ENCODE measurements at places on chromosomes 7 and 10. TPM values are rescaled to one million over a fixed set of nuclear protein-coding genes. Genes with fewer than 3 reads are reported as not detected.

The ADAM12 gene
- total RNA-seq: 0.30 TPM

The TMEM26 gene
- total RNA-seq: 0.50 TPM

DNA sequence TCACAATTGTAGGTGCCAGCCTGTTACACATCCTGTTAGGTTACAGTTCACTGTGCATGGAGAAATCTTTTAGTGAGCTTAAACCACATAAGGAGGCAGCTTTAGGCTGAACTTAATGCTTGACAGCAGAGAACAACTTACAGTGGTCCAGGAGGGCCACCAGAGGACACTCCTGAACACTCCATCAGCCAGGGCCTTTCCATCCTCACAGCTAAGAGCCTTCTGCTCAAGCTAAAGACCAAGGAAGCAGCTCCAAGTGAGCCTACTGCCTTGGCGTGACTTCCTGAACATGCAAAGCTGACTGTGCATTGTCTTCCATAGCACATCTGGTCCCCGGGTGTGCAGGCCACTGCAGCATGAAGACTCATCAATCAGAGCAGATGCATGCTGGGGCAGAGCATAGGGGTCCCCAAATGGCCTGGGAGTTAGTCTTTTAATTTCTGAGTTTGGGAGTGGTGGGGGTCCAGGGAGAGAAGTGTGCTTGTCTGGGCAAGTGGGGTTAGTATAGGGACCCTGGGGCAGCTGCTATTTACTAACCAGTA lies 105.0 kb downstream of the ZNF248 start:
- no peak overlapping the region for H3K4me3 ChIP-seq
- DNase-seq: no peak
- H3K27ac ChIP-seq: no peak overlapping the region
- no peaks in the 10 kb centered on the region for H3K27me3 ChIP-seq
- H3K36me3 ChIP-seq: no peaks in the 10 kb centered on the region
- H3K4me1 ChIP-seq: no peaks in the 10 kb centered on the region

DNA sequence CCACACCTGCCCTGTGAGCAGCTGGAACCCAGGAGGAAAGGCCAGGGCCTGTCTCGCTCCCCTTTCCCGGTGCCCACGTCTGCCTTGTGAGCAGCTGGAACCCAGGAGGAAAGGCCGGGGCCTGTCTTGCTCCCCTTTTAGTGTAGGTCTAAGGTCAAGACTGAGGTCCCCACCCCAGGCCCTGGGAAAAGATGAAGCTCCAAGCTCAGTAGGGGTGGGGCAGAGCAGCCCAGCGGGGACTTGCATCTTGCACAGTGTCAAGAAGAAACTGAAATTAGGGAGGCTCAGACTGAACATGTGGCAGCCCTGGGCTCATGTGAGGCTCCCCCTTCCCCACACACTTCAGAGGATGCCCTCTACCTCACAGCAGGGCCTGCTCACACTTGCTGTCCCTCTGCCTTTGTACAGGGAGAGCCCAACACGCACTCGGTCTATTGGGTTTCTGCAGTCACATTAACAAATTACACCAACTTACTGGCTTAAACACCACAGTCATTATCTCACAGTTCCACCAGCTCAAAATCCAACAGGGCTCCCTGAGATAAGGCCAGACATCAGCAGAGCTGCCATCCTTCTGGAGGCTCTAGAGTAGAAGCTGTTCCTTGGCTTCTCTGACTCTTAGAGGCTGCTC lies 12.4 kb downstream of the POLL start:
- peaks cover 2% of the 10 kb centered on the region for H3K4me1 ChIP-seq
- H3K27me3 ChIP-seq: no peaks in the 10 kb centered on the region

DNA sequence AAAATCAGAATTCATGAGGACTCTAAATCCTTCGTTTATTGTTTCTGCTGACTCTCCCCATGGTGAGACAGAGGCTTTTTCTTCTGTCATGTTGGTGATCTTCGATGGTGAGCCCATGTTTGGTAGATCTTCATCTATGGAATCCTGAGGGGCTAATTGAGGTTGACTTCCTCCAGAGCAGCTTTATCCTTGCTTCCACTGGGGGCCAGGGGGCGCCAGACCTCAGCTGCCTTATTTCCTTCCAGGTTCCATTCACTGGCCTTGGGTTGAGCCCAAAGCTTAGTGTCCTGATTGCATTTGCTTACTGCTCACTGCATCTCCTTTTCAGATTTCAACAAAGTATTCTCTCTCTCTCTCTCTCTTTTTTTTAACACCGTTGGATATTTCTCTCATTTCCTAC lies 80.7 kb downstream of the GCC1 start:
- H3K27me3 ChIP-seq: no peaks in the 10 kb centered on the region
- H3K36me3 ChIP-seq: no peaks in the 10 kb centered on the region
- DNase-seq: peak; percentile 20
- H3K27ac ChIP-seq: no peak overlapping the region

DNA sequence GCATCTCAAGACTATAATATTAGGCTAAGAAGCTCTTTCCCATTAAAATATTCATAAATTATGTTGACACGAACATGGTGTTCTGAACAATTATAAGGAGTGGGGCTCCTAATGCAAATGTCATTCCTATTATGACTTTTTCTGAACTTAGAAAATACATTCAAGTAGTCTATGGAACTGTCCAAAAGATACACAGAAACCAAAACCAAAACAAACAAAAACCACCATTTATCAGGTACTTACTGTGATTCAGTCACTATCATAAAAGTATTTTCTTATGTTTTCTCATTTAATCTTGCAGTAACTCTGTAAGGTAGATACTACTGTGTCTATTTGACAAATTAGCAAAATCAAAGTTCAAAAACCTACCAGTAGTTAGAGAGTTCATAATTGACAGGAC lies 406.8 kb downstream of the GFRA1 start:
- H3K27me3 ChIP-seq: no peaks in the 10 kb centered on the region
- H3K4me1 ChIP-seq: no peaks in the 10 kb centered on the region
- H3K27ac ChIP-seq: no peak overlapping the region
- H3K4me3 ChIP-seq: no peak overlapping the region
- H3K36me3 ChIP-seq: no peaks in the 10 kb centered on the region

- H3K4me1 ChIP-seq: no peaks in the 10 kb centered on the region
- H3K27me3 ChIP-seq: no peaks in the 10 kb centered on the region
- no peaks in the 10 kb centered on the region for H3K36me3 ChIP-seq
These were observed 9.9 kb upstream of the TEX36 start for GRCh38 chr10:125692601-125693523.

GRCh38 chr10:66353422-66353821 lies 572.4 kb upstream of the LRRTM3 start:
- no peak overlapping the region for H3K27ac ChIP-seq
- no peak overlapping the region for H3K4me3 ChIP-seq
- no peaks in the 10 kb centered on the region for H3K36me3 ChIP-seq
- H3K27me3 ChIP-seq: no peaks in the 10 kb centered on the region
- DNase-seq: no peak

DNA sequence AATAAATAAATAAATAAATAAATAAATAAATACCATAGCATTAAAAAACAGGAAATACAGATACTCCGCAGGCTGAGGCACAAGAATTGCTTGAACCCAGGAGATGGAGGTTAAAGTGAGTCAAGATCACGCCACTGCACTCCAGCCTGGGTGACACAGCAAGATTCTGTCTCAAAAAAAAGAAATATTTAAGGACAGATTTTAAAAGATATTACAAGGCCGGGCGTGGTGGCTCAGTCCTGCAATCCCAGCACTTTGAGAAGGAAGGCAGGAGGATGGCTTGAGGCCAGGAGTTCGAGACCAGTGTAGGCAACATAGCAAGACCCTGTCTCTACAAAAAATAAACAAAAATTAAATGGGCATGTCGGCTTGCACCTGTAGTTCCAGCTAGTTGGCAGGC lies 17.5 kb upstream of the SNX8 start:
- H3K27me3 ChIP-seq: no peaks in the 10 kb centered on the region
- H3K36me3 ChIP-seq: no peaks in the 10 kb centered on the region
- no peak overlapping the region for H3K4me3 ChIP-seq
- H3K27ac ChIP-seq: no peak overlapping the region
- DNase-seq: no peak
- H3K4me1 ChIP-seq: no peaks in the 10 kb centered on the region

DNA sequence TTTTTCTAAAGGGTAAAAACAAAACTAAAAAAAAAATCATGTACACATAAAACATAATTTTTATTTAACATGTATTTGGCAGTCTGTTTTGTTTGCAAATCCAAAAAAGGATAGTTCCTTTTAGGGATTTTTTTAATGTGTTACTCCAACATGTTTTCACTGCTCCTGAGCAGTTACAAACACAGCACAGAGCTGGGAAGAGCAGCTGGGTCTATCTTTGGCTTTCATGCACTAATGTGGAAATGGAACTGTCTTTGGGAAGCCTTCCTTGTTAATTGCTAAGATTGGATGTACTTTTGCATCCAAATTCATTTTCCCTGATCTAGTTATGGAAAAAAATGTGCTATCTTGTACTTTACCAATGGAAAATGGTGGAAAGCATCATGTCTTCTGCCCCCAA lies 1035.1 kb downstream of the CNTNAP2 start:
- no peaks in the 10 kb centered on the region for H3K4me1 ChIP-seq
- H3K36me3 ChIP-seq: no peaks in the 10 kb centered on the region
- no peaks in the 10 kb centered on the region for H3K27me3 ChIP-seq
- no peak for DNase-seq
- no peak overlapping the region for H3K27ac ChIP-seq

GRCh38 chr7:99409192-99409572 lies 413 bp downstream of the BUD31 start:
- peak overlapping the region; percentile 90 for H3K4me3 ChIP-seq
- H3K36me3 ChIP-seq: peaks cover 8% of the 10 kb centered on the region
- peaks cover 12% of the 10 kb centered on the region for H3K4me1 ChIP-seq
- H3K27ac ChIP-seq: peak overlapping the region; percentile 88
- DNase-seq: no peak
- no peaks in the 10 kb centered on the region for H3K27me3 ChIP-seq

DNA sequence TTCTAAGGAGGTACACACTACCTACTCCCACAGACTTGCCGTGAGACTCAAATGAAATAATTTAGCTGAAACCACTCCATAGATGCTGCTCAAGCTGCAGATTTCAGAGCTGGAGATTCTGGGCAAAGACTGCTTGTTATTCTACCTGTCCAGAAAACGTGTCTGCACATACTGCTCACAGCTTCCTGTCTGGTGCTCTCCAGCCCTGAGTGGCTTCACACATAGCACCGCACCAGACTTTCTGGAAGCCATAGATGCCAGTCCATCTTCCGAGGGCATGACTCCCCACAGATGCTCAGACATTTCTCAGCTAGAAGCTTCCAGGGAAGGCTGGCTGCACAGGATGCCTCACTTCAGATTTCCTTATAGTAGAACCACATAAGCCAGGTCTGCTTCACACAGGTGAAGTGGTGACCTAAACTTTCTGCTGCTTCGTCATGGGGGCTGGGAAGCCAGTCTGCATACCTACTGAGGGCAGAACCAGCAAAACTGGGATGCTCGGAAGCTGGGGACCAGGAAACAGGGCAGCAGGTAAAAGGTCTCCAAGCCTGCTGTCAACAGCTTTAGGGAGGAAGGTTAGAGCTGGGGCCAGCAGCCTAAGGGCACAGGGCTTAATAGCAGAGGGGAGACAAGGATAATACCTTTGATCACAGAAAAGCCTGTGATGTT lies 18.2 kb downstream of the CCDC6 start:
- H3K27me3 ChIP-seq: no peaks in the 10 kb centered on the region
- no peaks in the 10 kb centered on the region for H3K4me1 ChIP-seq
- no peaks in the 10 kb centered on the region for H3K36me3 ChIP-seq
- no peak overlapping the region for H3K4me3 ChIP-seq
- DNase-seq: no peak

DNA sequence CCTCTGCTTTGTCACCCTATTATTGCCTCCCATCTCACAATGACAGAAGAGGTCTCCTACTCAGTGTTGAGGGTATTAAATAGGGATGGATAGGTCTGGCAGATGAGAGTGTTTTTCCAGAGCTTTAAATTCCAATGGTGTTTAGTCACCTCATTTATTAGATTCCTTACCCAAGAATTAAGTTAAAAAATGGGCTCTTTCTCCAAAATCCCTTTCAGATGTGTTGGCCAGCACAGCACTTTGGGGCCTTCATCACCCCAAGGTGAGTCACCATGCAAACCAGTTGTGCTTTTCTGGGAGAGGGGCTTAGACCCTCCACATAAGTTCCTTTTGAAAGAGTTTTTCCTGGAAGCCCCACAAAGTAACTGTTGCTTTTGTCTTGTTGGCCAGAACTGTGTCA lies 78.4 kb downstream of the CYP26A1 start:
- no peaks in the 10 kb centered on the region for H3K27me3 ChIP-seq
- H3K27ac ChIP-seq: no peak overlapping the region
- H3K36me3 ChIP-seq: no peaks in the 10 kb centered on the region
- no peaks in the 10 kb centered on the region for H3K4me1 ChIP-seq

GRCh38 chr7:110677405-110677804 lies 413.5 kb upstream of the LRRN3 start:
- no peaks in the 10 kb centered on the region for H3K4me1 ChIP-seq
- no peak for DNase-seq
- H3K4me3 ChIP-seq: no peak overlapping the region
- no peaks in the 10 kb centered on the region for H3K36me3 ChIP-seq

DNA sequence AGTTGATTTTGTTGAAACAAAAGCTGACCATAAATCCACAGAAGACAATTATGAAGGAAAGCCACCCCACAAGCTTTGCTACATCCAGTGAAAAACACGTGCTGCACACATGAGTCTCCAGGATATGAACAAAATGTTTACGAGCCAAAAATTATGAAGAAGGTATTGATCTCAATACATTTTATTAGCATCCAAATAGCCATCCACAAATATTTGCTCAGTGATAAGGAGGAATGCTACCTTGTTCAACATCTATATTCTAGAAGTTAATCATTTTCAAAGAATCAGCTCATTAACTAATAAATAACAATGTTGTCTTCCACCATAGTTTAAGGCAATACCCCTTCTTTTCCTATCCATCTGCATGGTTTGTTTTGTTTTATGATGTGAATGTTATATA lies 42.7 kb downstream of the CALML3 start:
- no peak overlapping the region for H3K4me3 ChIP-seq
- no peaks in the 10 kb centered on the region for H3K27me3 ChIP-seq
- no peaks in the 10 kb centered on the region for H3K4me1 ChIP-seq
- no peak overlapping the region for H3K27ac ChIP-seq

GRCh38 chr10:96229568-96230030 lies 41.8 kb downstream of the BLNK start:
- peaks cover 4% of the 10 kb centered on the region for H3K36me3 ChIP-seq
- DNase-seq: peak; percentile 89
- H3K27ac ChIP-seq: peak overlapping the region; percentile 29
- H3K4me3 ChIP-seq: no peak overlapping the region
- H3K4me1 ChIP-seq: no peaks in the 10 kb centered on the region
- no peaks in the 10 kb centered on the region for H3K27me3 ChIP-seq

DNA sequence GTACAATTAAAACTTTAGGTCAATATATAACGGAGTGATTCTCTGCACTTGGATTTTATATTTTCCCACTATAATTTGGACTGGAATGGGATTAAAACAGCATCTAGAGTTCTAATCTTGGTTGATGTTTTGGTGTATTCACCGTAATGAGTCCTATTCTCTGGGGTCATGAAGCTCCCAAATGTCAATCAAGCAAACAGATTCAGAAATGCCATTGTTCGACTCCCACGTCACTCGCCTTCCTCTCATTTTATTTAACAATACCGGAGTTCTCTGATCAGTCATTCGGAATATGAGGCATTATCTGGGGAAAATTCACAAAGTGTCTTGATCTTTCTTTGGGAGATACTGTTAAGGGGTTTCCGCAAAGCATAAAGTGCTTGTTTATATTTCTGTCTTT lies 26.5 kb downstream of the SKIDA1 start:
- H3K27me3 ChIP-seq: peaks cover 47% of the 10 kb centered on the region
- peaks cover 6% of the 10 kb centered on the region for H3K4me1 ChIP-seq
- no peak overlapping the region for H3K27ac ChIP-seq
- no peaks in the 10 kb centered on the region for H3K36me3 ChIP-seq
